Right lobe of liver (tissue), 6 donors: ENCODE measurements at places on chromosomes 12 and 14.

GRCh38 chr12:62170241-62170640 is 90.0 kb upstream of the USP15 start:
- DNase-seq: no peak

- DNase-seq: no peak
Measured at GRCh38 chr12:103494051-103494733, 1.6 kb downstream of the C12orf42 start.

DNA sequence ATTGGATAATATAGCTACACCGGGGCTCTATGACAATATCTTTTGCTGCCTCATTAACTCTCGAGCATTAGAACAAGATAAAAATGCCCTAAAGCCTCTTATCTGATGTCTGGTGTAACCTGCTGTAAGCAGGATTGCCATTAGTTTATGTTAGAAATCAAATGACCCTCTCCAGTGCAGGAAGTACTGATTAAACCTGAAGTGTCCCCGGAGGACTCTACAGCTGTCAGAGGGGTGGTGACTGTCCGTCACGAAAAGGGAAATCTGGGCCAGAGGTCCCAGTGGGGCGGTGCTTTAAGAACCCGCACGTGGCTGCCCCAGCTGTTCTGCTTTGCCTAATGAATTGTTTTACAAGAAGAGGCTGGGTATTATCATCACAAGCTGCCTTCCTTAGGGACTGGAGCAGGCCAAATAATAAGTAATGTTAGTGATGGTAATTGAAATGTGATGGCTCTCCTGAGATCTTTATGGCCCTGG is 55.7 kb downstream of the LIN52 start:
- peak; percentile 93 for DNase-seq

DNA sequence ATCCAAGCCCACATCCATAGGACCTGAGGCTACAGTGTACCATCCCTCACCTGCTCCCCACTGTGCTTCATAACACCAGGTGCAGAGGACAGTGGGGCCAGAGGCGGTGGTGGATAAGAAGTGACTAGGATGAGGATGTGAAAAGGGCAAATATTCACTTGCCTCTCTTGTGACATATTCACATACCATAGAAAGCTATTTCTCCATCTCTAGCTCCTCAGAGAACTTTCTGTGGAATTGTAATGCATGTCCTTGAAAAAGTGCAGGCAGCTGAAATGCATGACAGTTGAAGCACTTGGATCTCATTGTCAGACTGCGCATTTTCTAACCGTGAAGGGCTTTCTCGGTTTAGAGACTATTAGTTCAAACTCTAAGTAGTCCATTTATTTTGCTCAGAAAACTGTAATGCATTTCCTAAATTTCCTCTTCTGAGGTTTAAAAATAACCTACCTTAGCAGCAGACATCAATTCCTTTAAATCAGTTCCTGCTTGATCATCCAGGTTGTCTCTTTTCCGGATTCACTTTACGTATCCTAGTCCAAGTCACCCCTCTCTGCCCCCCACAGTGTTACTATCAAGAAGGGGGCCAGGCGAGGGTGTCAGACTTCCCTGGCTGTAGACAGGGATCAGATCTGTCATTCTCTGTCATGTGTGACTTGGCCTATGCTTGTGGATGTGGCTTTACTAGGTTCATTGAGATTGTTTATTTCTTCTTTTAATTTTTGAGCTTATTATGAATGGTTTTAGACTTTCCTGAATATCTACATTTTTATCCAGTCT is 984.0 kb upstream of the TMEM132C start:
- DNase-seq: no peak

DNA sequence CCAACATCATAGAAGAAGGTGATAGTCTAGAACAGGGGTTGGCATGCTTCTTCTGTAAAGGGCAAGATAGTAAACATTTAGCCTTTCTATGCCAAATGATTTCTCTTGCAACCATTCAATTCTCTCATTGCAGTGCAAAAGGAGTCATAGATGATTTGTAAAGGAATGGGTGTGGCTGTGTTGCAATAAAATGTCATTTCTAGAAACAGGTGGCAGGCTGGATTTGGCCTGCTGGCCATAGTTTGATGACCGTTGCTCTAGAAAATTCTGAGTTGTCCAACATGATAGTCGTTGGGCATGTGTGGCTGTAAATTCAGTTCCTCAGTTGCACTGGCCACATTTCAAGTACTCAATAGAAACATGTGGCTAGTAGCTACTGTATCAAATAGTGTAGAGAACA is 21.7 kb downstream of the SMCO2 start:
- DNase-seq: no peak

DNA sequence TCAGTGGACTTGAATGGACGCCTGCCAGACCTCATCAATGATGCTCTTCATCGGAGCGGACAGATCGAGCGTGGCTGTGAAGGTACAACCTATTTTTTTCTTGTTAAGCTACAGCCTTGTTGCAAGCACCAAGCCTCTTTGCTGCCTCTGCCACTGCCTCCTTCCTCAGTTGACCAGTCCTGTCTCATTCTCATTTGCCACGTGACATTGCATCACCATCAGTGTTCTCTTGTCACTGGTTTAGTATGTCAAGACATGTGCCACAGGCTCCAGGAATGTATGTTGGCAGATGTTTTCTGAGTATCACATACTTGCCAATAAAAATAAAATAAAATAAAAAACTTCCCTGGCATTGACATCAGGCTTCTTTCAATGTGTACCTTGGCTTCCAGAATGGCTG is 798.1 kb downstream of the NRXN3 start:
- DNase-seq: no peak

- no peak for DNase-seq
Measured at GRCh38 chr14:45811155-45811554, 558.2 kb upstream of the MIS18BP1 start.

- DNase-seq: no peak
Measured at GRCh38 chr12:93288626-93289025, 89.1 kb upstream of the NUDT4 start.

- no peak for DNase-seq
Measured at GRCh38 chr14:104664588-104664987, 24.8 kb upstream of the INF2 start.

- no peak for DNase-seq
Measured at GRCh38 chr14:89992273-89992672, 36.5 kb downstream of the TDP1 start.

DNA sequence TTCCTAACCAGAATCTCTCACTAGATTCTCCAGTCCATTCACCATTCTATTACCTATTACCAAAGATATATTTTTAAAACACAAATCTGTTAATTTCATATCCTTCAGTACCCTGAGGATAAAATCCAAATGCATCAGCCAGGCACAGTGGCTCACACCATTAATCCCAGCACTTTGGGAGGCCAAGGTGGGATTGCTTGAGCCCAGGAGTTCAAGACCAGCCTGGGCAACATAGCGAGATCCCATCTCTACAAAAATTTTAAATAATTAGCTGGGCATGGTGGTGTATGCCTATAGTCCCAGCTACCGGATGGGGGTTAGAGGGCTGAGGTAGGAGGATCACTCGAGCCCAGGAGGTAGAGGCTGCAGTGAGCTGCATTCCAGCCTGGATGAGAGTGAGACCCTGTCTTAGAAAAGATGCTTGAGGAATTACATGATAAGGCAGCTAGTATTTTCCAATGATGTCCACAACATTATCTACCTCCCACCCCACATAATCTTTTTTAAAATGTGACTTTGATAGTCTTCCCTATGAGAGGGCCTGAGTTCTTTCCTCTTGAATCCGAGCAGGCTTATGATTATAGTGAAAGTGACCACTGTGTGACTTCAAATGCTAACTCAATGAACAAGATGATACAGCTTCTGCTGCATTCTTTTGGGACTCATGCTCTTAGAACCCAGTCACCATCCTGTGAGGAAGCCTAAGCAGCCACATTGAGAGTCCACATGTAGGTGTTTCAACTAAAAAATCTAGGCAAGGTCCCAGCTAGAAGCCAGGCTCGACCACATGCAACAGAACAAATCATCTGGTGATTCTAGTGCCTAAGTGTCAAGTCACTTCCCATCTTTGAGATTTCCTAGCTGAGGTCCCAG is 18.0 kb downstream of the HECTD1 start:
- DNase-seq: no peak

- no peak for DNase-seq
Measured at GRCh38 chr12:42585841-42586216, 3.7 kb downstream of the PRICKLE1 start.
